ENCODE measurements at places on chromosomes 13 and 19. TPM values are rescaled to one million over a fixed set of nuclear protein-coding genes. Genes with fewer than 3 reads are reported as not detected.

DNA sequence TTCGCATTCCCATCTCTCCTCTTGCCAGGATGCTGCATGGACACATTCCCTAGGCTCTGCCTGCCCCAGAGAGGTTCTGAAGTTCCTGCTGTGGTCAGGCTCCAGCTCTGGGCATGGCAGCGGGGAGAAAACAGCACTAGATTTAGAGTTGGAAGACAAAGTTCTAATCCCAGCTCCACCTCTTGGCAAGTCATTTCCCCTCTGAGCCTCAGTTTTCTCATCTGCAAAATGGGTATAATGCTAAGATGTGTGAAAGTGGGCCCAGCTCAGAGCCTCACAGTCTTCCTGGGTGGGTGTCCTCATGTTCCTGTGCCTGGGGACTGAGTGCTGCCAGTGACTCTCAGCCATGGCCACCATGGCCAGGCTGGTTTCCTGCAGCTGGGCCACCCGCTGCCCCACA, 9.6 kb downstream of the PEPD start:
- no peaks in the 10 kb centered on the region for H3K27me3 ChIP-seq
- no peaks in the 10 kb centered on the region for H3K36me3 ChIP-seq
- no peaks in the 10 kb centered on the region for H3K4me1 ChIP-seq
- no peak overlapping the region for H3K27ac ChIP-seq

DNA sequence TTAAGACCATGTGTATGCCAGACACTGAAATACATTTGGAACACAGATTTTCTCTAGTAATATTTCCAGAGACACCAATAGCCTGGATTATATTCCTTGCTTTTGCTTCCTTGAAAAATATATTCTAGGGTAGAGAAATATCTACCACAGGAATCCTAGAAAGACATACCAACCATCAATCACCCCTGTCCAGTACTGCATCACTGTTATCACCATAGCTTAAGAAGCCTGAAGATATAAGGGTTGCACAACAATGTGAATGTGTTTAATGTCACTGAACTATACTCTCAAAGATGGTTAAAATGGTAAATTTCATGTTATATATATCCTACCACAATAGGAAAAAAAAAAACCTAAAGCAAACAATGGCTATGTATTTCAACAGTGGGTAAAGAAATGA, 163.6 kb downstream of the DIAPH3 start:
- no peak overlapping the region for H3K27ac ChIP-seq
- no peaks in the 10 kb centered on the region for H3K27me3 ChIP-seq
- H3K36me3 ChIP-seq = no peaks in the 10 kb centered on the region

DNA sequence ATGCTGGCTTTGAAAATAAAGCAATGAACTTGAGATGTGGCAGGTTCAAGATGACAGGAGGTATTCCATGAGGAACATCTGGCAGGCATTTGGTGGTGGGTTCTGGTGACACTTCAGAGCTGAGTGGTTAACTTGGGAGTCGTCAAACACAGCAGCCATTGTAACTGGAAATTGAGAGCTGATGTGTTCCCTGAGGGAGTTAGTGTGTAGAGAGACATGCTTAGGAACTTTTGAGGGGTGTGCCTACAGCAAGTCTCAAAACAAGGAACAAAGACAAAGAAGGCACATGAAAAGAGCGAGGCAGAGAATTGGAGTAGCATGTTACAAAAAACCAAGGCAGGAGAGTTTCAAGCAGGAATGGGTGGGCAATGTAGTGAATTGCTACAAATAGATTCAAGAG, 53.9 kb upstream of the KL start:
- H3K27me3 ChIP-seq = no peaks in the 10 kb centered on the region
- no peak overlapping the region for H3K27ac ChIP-seq
- H3K36me3 ChIP-seq = no peaks in the 10 kb centered on the region
- no peak overlapping the region for H3K4me3 ChIP-seq

- peaks cover 6% of the 10 kb centered on the region for H3K36me3 ChIP-seq
- H3K27ac ChIP-seq = no peak overlapping the region
- H3K4me1 ChIP-seq = no peaks in the 10 kb centered on the region
- DNase-seq = no peak
Observed at GRCh38 chr19:52221831-52222375, 32.1 kb downstream of the PPP2R1A start.

DNA sequence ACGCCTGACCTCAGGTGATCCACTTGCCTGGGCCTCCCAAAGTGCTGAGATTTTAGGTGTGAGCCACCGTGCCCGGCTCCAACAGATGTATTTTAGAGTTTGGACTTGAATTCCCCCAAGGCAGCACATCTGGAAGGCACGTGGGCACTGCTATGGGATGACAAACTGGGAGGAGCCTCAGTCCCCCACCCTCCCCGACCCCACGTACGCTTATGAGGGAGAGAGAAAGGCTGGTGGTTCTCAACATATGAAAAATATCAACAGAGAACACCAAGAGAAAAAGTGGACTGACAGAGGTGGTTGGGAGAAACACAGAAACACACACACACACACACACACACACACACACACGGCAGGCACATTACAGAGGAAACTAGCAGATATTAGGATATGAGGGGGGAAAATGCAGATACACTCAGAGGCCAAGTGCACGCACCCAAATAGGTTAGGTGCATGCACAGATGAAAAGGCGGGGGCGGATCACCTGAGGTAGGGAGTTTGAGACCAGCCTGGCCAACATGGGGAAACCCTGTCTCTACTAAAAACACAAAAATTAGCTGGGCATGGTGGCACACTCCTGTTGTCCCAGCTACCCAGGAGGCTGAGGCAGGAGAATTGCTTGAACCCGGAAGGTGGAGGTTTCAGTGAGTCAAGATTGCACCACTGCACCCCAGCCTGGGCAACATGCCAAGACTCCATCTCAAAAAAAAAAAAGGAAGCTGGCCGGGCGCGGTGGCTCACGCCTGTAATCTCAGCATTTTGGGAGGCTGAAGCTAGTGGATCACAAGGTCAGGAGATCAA, 3.2 kb downstream of the STX10 start:
- peaks cover 11% of the 10 kb centered on the region for H3K4me1 ChIP-seq
- H3K4me3 ChIP-seq = no peak overlapping the region
- H3K27me3 ChIP-seq = no peaks in the 10 kb centered on the region
- no peak for DNase-seq

- H3K27ac ChIP-seq = no peak overlapping the region
- no peaks in the 10 kb centered on the region for H3K36me3 ChIP-seq
- no peak for DNase-seq
- H3K4me3 ChIP-seq = no peak overlapping the region
Observed at GRCh38 chr13:21901336-21901735, 230.5 kb downstream of the FGF9 start.

DNA sequence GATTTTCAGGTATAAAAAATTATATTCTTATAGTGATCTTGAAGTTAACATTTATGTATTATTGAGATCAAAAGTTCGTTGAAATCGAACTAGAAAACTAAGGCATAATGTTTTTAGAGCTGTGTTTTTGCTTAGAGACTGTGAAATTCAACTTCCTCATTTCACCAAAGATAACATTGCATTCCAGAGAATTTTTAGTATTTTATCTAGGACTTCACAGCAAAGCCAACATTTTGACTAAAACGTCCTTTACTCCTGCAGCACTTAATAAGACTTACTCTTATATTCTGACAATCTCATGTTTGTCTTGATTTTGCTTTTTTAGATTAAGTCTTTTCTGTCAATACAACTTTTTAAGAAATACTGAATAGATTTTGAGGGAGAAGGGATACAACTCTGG, 4.7 kb downstream of the KCTD4 start:
- H3K4me3 ChIP-seq = no peak overlapping the region
- no peak overlapping the region for H3K27ac ChIP-seq
- no peaks in the 10 kb centered on the region for H3K36me3 ChIP-seq
- H3K4me1 ChIP-seq = peaks cover 7% of the 10 kb centered on the region
- DNase-seq = no peak
- no peaks in the 10 kb centered on the region for H3K27me3 ChIP-seq

- peak overlapping the region; percentile 94 for H3K27ac ChIP-seq
- H3K4me3 ChIP-seq = no peak overlapping the region
- H3K36me3 ChIP-seq = no peaks in the 10 kb centered on the region
- DNase-seq = no peak
Observed at GRCh38 chr19:19460761-19461265, 54.5 kb downstream of the TSSK6 start.

DNA sequence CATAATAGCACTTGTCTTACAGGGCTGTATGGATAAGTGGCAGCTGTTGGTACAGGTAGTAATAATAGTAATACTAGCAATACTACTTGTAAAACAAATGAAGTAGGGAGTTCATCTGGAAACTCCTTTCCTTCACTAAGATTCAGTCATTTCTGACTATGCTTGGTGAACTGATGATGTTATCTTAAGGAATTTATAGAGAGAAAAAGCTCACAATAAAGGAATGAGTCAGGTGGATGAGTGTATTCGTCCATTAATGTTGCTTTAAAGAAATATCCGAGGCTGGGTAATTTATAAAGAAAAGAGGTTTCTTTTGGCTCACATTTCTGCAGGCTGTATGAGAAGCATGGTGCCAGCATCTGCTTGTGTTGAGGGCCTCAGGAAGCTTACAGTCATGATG, 477.3 kb downstream of the KLF12 start:
- no peak overlapping the region for H3K4me3 ChIP-seq
- no peaks in the 10 kb centered on the region for H3K27me3 ChIP-seq
- no peak overlapping the region for H3K27ac ChIP-seq
- no peaks in the 10 kb centered on the region for H3K4me1 ChIP-seq
- no peaks in the 10 kb centered on the region for H3K36me3 ChIP-seq

DNA sequence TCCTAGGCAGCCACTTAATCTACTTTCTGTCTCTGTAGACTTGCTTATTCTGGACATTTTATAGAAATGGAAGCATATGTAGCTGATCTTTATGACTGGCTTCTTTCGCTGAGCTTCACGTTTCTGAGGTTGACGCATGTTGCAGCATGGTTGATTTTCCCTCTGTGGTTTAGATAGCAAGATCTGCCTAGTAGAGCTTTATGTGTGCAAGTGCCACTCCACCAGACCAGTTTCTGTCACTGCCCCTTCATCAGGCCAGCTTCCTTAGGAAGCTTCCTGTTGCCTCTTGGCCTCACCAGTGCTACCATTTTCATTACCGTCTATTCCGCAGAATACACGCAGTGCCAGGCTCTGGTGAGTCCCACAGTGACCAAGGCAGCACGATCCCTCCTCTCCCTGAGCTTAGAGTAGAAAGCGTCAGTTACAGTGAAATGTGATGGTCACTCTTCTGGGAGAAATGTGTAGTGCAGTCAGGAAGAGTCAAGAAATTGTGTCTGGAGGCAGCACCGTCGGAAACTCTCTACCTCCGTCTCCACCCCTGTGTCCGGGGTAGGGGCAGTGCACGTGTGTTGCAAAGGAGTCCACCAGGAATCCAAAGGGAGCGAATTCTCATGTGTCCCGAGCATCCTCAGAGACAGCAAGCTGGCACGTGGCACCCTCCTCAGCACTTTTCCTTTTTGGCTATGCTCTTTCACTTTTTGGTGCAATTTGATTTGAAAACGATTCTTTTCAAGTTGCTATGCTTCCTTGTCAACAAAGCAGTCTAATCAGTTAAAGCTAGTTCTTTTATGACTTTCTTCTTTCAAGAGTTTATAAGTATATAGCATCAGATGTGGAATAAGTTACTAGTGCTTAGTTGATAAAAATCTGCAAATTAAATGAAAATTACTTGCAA, 45.4 kb upstream of the GPR183 start:
- no peaks in the 10 kb centered on the region for H3K27me3 ChIP-seq
- no peak for DNase-seq
- H3K4me3 ChIP-seq = no peak overlapping the region
- no peaks in the 10 kb centered on the region for H3K4me1 ChIP-seq
- no peak overlapping the region for H3K27ac ChIP-seq

DNA sequence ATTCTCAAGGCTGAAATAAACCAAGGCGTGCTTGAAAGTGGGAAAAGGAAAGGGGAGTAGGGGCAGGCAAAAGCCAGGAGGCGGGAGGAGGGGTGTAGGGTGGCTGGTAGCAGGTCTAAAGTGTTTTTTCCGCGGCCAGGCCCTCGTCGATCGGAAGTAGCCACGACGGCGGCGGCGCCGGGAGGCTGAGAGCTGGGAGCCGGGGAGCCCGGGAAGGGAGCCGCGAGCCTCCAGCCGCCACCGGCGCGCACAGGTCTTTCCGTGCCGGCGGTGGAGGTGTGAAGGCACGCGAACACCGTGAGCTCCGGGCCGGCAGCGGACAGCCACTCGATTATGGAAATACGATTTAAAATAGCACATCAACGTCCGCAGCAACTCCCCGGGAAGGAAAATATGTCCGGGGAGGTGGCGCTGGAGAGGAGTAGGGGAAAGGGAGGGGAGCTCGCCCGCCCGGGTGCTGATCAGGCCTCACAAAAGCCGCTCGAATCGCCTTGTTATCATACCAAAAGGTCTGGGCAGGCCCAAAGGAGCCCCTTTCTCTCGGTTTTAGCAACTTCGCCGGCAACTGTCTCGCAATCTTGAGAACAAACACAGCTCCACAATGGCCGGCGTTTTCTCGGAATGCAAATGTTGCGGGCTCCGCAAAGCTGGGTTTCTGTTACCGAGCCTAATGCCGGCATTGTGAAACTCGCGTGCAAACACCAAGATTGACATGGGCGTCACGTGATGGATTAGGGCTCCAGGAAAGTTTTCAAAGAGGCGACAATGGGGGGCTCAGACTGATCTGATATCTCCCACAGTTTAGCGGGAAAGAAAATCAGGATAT, 2.9 kb upstream of the PCDH8 start:
- H3K4me3 ChIP-seq = peak overlapping the region; percentile 64
- peak; percentile 71 for DNase-seq
- peaks cover 13% of the 10 kb centered on the region for H3K4me1 ChIP-seq
- H3K27ac ChIP-seq = peak overlapping the region; percentile 94
- no peaks in the 10 kb centered on the region for H3K36me3 ChIP-seq

- no peaks in the 10 kb centered on the region for H3K27me3 ChIP-seq
- peaks cover 6% of the 10 kb centered on the region for H3K4me1 ChIP-seq
- DNase-seq = no peak
Observed at GRCh38 chr13:40505196-40505595, 161.2 kb downstream of the FOXO1 start.

The ZNF154 gene
- 11.1 TPM for total RNA-seq

The USHBP1 gene
- total RNA-seq = not detected

The PPP1R13L gene
- total RNA-seq = 8.7 TPM

The RNF113B gene
- total RNA-seq = not detected

The S1PR5 gene
- 0.17 TPM for total RNA-seq

The TNNT1 gene
- total RNA-seq = 9.6 TPM

The SLC10A2 gene
- total RNA-seq = 2.6 TPM

The LGI4 gene
- total RNA-seq = 2.4 TPM
